ENCODE measurements at places on chromosomes 4 and X.
A peak's percentile ranks its signal among the peaks of the same experiment; 100 is the strongest.

DNA sequence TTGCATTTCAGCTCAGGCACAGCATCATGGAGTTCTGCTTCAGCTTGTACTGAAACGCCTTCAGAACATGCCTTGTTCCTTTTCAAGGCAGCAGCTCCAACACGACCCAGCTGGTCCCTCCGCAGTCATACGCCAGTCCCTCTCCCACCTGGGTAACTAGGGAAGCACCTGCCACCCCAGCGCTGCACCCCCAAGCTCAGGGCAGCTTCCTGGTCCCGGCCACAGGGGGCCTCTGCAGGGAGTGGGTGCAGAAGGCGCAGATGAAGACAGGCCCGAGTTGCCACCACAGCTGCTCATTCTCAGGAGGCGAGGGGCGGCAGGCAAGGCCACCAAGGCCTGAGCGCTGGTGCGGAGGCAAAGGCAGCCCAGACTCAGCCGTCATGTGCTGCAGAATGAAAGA, 21.8 kb downstream of the WDR1 start:
- DNase-seq, result no peak

DNA sequence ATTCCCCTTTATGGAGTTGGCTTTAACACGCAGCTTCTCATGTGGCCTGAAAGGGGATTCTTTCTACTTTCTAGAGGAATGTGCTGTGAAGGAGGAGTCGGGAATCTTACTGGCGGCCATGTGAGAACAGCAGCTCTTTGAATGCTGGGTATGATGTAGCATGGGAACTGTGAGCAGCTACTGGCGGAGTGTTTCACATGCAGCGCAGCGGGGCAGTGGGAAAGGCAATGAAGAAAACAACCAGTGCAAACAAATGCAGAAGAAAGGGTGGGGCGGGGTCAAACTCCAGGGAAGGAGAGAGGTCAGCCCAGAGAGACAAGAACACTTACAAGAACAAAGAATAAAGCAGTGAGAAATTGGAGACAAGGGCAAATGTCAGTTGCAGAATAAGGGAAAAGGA, 363.8 kb upstream of the FTHL17 start:
- DNase-seq, result peak; percentile 33

GRCh38 chrX:134538316-134538715, 78.4 kb downstream of the HPRT1 start:
- DNase-seq, result no peak

GRCh38 chr4:67660418-67660817, 40.5 kb downstream of the UBA6 start:
- no peak for DNase-seq

GRCh38 chrX:135981668-135982067, 3.6 kb upstream of the SLC9A6 start:
- DNase-seq, result no peak

DNA sequence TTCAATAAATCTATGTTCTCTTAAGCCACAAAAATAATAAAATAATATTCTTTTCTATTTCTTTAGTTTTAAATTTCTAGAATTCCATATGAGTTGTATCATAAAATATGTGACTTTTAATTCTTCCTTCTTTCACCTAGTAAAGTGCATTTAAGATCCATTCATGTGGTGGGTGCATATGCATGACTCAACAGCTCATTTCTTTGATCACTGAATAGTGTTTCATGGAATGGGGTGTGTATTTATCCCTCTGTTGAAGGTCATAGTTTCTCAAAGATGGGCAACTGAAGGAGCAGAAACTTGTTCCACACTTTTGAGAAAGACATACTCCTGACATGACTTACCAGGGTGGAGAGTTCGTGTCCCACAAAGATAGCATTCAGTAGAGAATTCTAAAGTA, 1230.3 kb upstream of the AGA start:
- DNase-seq, result no peak

DNA sequence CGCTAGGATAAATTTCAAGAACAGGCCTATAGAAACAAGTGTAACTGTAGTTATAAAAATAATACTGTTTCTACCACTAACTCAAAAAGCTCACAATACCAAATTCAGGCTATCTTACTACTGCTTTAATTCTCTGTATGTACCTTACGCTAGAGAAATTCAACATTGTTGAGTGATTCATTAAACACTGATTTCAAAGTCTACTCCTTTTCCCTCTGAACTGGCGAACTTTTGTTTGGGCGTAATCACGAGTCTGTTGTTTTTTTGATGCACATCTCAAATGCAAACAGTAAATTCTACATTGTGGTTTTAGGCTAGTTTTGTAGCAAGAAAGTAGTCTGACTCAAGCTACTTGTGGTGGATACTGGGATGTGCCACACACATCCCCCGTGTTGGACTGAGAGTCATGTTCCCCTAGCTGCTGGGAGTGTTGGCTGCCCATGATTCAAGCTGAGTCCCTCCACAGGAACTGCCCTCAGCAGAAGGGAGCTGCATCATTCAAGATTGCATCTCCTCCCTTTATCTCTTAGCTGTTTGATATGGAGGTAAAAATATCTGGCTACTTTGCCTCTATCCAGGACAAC, 406.1 kb downstream of the RAPGEF2 start:
- DNase-seq, result no peak

- DNase-seq, result no peak
Observed at GRCh38 chr4:176099314-176099713, 33.7 kb downstream of the WDR17 start.

DNA sequence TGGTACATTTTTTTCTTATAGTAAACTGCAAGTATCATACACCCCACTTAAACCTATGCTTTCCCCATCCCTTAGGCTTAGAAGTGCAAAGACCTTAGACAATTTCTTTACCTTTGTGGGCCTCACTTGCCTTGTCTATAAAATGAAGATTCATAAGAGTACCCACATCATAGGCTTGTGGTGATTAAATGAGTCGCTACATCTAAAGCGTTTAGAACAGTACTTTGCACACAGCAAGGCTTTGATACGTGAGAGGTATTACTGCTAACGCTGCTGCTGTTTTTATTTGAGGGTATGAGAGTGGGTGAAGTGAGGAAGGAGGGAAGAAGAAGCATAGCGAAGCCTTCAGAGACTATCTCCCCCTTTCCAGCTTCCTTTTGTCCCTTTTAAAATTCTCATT, 87.8 kb upstream of the RPS6KA3 start:
- no peak for DNase-seq

DNA sequence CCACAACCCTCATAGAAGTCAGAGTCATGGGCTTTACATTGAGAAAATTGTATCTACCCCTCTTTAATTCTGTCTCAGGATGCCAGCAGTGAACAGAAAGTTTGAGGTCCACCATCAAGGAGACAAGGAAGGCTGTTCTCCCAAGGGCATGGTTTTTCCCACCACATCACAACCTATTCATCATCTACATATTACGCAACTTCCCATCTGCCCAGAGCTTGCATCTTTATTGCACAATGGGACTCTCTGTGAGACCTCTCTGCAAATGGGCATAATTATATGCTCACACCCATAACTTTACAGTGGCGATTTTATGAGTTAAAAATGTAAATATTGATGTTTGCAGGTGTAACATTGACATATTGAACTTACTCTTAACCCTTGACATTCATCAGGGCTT, 38.9 kb downstream of the PAGE2 start:
- DNase-seq, result no peak

Measured in muscle of arm (tissue), 14 donors.